AG04449 (cell line): ENCODE measurements at places on chromosomes 16 and 17.

DNA sequence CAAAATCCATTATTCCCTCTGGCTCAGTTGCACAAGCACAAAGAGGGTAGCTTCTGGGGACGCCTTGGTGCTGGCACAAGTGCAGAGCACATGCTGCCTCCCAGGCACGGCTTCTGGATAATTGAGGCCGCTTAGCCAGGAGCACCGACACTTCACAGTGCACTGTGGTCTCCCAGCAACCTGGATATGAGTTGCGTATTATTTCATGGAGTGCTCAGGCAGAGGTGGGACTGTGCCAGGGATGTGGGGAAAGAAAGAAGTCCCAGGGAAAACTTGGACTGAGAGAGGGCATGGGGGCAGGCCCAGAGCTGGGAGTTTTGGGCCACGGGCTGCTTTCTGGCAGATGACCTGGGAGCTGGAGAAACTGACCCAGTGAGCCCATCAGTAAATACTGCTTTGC, 37.5 kb downstream of the MPRIP start:
- no peak for DNase-seq

DNA sequence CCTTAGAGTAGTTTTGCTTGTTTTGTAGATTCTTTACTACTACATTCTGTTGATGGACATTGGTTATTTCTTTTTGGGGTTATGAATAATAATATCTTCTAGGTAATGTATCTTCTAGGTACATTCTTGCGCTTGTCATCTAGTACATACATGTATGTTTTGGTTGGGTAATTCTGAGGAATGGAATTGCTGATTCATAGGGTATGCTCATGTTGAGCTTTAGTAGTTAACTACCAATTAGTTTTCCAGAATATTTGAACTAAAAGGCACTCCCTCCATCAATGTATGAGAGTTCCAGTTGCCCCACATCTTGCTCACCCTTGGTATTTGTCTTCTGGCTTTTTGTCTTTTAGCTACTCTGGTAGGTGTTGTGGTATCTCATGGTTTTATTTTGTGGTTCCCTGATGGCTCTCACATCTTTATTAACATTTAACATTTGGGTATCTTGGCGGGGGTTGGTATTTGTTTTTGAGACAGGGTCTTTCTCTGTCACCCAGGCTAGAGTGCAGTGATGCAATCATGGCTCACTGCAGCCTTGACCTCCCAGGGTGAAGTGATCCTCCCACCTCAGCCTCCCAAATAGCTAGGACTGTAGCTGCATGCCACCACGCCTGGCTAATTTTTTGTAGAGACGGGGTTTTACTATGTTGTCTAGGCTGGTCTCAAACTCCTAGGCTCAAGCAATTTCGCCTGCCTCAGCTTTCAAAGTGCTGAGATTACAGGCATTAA, 47.1 kb downstream of the SLC6A4 start:
- DNase-seq, result no peak

- no peak for DNase-seq
These were observed 195.7 kb upstream of the WSCD1 start for GRCh38 chr17:5874486-5874885.

GRCh38 chr16:10871157-10871991, 5.6 kb upstream of the CIITA start:
- DNase-seq, result peak; percentile 62

DNA sequence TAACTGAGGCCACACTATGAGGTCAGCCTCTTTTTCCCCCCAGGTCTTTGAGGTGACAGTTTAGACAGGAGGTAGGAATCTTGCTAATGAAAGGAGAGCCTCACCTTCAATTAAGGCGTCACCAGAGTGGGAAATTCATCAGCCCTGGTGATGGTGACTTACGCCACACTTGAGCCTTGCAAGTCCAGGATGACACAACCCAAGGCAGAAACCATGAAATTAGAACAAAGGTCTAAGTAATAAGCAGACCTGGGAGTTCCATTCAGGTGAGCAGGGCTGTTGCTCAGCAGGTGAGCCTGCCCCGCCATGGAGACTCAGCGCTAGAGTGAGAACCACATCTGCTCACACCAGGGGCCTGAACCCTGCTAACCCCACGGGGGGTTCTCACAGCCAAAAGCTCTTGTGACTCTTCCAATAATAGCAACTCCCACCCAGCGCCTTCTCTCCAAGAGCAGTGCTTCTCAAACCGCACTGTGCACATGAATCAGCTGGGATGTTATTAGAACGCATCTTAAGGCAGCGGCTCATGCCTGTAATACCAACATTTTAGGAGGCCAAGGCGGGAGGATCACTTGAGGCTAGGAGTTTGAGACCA, 28.7 kb upstream of the KIFC3 start:
- no peak for DNase-seq

- DNase-seq, result no peak
These were observed 10.8 kb upstream of the TLCD3B start for GRCh38 chr16:30041841-30042240.

- DNase-seq, result no peak
These were observed 584 bp upstream of the SLC16A5 start for GRCh38 chr17:75087182-75087557.
